Epithelial cell of proximal tubule (primary cell): ENCODE measurements at places on chromosomes 7 and 10.
A peak's percentile ranks its signal among the peaks of the same experiment; 100 is the strongest.

DNA sequence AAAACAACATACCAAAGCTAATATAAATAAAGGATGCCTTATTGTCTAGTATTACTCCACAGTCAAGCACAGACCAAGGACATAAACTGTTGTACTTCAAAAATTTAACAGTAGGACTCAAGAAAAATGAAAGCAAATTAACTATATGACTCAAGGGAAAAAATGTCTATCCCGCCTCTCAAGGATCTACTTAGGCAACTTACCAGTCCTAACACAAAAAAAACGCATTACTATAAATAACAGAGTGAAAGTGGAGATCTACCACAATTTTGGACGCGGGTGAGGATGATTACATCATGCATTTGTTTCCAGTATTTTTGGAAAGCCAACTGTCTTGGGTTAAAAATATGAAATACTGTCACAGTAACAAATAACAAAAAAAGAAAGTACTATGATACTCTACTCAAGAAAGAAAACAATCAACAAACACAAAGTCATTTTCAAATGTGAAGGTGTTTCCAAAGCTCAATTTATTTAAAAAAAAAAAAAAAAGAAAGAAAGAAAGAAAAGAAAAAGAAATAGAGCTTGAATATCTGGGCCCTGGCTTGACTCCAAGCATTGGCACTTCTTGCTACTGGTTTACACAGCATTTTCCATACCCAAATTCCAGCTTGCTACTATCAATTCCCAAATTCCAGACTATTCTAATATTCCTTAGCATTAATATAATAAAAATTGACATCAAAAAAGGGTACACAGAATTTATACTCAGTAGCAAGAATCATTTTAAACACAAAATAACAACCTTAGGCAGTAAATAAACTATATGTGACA is 99.4 kb downstream of the RSU1 start:
- DNase-seq = no peak

DNA sequence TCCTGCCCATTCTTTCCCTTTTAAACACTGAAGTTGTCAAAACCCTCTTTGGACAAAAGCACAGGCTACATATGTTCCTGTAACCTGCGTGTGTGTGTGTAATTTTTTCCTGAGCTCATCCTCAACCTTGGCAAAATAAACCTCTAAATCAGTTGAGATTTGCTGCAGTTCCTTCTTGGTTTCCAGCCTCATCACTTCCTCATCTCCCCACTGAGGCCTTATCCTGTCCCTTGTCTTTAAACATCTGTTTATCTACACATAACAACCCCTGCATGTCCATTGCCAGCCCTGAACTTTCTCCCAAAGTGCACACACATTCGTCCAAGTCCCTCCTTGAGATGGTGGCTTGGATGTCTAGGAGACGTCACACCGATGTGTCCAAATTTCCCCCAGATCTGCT is 35.5 kb downstream of the LYZL2 start:
- DNase-seq = no peak

- peak; percentile 75 for DNase-seq
These were observed 99.8 kb downstream of the GSAP start for GRCh38 chr7:77316219-77316978.

- no peak for DNase-seq
These were observed 83.4 kb downstream of the TMEM178B start for GRCh38 chr7:141157138-141157765.

GRCh38 chr10:97412891-97413304 is 11.8 kb upstream of the RRP12 start:
- no peak for DNase-seq
